ENCODE measurements at places on chromosomes 7 and 10.
A peak's percentile ranks its signal among the peaks of the same experiment; 100 is the strongest.

DNA sequence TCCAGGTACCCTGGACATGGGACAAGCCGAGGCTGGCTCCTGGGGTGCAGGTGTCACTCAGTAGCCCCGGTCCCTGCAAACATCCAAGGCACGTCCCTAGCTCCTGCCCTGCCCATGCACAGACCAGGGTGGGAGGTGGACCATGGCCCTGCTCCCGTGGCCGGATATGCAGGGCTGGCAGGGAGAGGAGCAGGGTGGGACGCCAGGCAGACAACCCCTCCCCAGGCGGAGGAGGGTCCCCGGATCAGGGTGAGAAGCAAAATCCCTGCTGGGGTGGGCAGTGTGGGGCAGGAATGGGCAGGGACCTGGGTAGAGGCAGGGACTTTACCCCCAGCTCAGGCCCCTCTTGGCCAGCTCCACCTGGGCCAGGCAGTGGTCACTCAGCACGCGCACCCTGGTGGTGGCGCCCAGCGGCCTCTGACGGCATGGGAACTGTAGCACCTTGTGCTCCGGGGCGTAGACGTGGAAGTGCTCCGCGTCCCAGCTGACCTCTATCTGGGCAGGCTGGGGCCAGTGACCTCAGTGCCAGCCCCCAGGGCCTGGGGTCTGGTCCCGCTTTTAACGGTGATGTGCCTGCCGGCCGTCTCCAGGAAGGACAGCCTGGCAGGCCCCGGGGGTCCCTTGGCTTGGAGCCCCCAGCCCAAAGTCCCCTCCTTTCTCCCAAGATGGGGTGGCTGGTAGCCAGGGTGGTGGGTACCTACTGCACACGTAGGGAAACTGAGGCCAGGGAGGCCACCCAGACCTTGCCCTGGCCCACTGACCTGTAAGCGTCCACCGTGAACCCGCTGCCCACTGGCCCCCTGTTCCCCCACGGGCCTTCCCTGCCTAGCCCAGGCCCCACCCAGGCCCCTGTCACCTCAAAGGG, 1.2 kb downstream of the GRIFIN start:
- DNase-seq, result no peak

GRCh38 chr7:151276666-151277590, 28.4 kb upstream of the SMARCD3 start:
- DNase-seq, result peak; percentile 79

GRCh38 chr7:27098578-27099451, 3.0 kb upstream of the HOXA1 start:
- DNase-seq, result peak; percentile 66

DNA sequence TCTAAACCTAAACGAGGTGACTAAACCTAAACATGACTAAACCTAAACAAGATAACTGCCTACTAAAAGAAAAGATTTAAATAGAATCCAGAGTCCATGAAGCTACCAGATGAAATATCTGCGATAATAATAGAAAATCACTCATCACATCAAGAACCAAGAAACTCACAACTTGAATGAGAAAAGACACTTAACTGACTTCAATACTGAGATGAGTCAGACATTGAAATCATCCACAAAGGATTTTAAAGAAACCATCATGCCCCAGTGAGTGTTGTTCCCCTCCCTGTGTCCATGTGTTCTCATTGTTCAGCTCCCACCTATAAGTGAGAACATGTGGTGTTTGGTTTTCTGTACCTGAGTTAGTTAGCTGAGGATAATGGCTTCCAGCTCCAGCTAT, 416.0 kb downstream of the CALN1 start:
- no peak for DNase-seq

- DNase-seq, result peak; percentile 76
Observed at GRCh38 chr7:47153058-47153457, 428.9 kb downstream of the TNS3 start.

GRCh38 chr7:132232406-132232805, 343.9 kb downstream of the PLXNA4 start:
- no peak for DNase-seq

DNA sequence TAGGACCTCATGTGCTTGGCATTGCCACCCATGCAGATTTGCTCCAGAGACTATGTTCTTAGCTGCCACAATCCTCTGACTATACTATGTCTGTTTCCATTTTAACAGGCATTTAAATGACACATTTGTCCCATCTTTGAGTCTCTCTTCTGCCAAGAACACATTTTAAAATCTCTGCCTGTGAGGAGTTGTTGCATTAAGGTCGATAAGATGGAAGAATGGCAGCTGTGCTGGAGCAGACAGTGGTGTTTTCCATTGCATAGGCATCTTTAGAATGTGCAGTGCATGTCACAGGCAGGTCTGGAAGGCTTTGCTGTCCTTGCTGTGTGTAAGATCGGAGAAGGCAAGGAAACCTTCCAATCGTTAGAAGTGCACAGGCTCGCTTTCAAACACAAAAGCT, 70.9 kb upstream of the CELF2 start:
- no peak for DNase-seq

GRCh38 chr10:90313576-90314325, 544.1 kb downstream of the HTR7 start:
- no peak for DNase-seq

GRCh38 chr10:24762161-24762924, 38.7 kb upstream of the ARHGAP21 start:
- DNase-seq, result peak; percentile 17

Data from GM23248 (cell line).